ENCODE measurements at places on chromosomes 3 and 15.

DNA sequence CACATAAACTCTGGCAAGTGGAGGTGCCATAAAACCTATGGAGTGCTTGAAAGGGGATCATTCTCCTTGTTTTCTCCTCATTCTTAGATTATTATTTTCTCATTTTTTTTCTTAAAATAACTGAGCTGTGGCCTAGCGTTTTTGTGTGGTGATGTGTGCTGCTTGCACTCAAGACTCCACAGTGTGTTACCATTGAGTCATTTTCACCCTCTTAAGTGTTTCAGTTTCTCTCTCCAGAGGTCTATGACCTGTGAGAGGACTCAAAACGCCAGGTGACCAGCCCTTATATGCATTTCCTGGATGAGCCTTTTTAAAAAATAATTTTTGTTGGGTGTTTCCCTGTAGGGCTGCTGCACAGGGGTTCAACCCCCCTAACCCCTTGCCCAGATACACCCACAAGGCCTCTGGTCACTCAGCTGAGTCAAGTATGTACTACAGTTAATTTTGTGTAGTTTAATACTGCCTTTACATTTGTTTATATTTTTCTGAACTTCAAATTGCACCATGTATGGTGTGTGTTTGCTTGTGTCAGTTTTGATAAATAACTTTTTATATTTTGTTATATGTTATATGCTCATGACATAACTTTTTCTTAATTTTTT, 15.4 kb upstream of the BTLA start:
- DNase-seq, result no peak

- DNase-seq, result no peak
Observed at GRCh38 chr15:51038162-51038973, 56.3 kb downstream of the TNFAIP8L3 start.

- no peak for DNase-seq
Observed at GRCh38 chr3:13567684-13568514, 19.0 kb downstream of the FBLN2 start.

GRCh38 chr15:57455929-57456328, 79.6 kb downstream of the CGNL1 start:
- DNase-seq, result no peak

DNA sequence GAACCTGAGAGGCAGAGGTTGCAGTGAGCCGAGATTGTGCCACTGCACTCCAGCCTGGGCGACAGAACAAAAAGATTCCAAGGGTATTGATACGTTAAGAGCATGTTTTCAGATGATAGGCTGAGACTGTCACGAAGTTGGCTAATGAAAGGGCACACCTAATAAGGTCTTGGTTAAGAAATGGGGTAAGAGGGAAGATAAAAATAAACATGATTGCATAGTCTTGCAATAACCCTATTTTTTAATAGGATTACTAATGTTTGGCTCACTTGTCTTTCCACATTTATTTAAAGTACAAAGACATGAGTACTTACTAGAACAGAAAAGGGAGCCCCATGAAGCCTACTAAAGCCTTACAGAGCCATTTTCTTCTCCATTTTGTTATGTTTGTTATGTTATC, 109.0 kb downstream of the FRMD4B start:
- DNase-seq, result no peak

DNA sequence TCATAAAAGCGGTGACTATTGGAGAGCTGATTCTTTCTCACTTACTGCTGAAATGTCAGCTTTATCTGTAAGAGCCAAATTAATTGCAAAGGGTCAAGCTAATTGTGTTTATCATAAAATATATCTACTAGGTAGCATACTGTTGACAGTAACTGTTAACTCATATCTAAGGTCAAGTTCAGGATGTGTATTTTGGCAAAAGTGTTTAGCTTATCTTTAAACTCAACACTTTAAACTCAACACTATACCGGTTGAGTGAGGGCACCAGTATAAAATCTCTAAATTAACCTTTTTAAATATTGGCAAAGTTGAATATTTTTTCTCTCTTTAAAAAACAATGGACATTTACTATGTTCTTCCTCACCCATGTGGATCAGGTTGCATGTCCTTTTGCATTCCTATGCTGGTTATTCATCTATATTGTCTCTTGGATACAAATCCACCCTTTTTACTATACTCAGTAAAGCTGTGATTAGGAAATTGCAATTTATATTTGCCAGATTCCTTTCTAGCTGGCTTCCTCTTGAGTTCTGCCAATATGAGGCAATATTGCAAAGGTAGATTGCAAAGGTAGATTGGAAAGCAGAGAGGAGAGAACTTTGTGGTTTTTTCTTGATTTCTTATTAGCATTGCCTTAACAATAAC, 344.6 kb upstream of the DCBLD2 start:
- no peak for DNase-seq

DNA sequence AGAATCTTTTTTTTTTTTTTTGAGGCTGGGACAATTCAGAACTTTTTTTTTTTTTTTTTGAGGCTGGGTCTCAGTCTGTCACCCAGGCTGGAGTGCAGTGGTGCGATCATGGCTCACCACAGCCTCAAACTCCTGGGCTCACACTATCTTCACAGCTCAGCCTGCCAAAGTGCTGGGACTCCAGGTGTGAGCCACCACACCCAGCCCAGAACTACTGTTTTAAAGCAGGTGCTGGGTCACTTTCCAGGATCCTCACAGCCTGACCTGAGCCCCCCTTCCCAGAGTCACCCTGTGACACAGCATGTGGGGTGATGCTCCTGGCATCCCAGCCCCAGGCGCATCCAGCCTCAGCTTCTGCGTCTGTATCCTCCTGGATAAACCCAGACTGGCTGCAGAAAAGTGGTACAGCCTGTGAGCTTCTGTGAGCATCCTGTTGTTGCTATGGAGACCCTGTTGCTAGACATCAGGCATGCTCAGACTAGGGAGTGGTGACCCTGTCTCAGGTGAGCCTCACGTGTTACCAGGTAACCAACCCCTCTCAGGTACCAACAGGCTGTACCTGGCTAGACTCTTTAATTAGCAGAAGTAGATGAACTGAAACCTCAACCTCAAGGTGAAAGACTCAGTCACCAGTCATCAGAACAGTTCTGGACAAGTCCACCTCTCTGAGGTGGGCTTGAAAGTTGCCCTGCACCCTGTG, 15.0 kb downstream of the KLF13 start:
- DNase-seq, result no peak

DNA sequence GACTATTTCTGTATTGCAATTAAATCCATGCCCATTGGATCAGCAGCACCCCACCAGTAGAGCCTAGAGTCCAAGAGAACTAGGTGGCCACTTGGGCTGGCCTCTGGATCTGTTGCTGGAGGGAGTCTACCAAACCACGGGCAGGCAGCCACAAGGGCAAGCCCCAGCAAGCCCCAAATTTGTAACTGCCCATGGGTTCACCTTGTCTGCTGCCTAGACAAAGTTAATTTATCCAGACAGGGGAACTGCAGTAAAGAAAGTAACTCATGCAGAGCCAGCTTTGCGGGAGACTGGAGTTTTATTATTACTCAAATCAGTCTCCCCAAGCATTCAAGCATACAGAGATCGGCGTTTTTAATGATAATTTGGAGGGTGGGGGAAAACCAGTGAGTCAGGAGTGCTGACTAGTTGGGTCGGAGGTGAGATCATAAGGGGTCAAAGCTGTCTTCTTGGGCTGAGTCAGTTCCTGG, 74.0 kb upstream of the TERB2 start:
- no peak for DNase-seq

GRCh38 chr3:148615382-148615781, 82.3 kb upstream of the AGTR1 start:
- no peak for DNase-seq

DNA sequence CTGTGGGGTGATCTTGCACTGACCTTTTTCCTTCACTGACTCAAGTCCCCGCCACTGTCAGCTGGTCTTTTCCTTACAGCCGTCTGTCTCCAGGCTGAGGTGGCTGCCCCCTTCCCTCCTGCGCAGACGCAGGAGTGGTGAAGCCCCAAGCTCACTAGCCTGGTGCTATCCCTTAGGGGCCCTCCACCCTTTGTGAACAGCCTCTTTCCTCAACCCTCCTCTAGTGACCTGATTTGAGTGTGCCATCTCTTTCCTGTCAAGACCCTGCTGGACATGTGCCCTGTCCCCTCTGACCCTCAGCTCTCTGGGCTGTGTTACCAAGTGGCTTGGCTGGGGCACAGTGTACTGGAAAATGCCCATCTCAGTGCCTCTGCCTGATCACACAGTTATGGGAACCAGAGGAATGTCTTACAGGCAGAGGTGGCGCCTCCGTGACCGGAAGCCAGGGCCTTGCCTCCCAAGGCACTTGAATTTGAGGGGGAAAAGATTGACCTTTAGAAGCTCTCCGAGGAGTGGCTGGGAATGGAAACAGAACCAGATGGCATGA, 8.7 kb downstream of the KBTBD13 start:
- peak; percentile 45 for DNase-seq

DNA sequence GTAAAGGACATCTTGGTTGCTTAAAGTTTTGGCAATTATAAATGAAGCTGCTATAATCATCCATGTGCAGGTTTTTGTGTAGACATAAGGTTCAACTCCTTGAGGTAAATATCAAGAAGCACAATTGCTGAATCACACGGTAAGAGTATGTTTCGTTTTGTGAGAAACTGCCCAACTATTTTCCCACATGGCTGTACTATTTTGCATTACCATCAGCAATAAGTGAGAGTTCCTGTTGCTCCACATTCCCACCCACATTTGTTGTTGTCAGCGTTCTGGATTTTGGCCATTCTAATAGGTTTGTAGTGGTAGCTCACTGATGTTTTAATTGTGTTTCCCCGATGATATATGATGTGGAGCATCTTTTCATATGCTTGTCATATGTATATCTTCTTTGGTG, 118.5 kb upstream of the KCNMB2 start:
- DNase-seq, result no peak

DNA sequence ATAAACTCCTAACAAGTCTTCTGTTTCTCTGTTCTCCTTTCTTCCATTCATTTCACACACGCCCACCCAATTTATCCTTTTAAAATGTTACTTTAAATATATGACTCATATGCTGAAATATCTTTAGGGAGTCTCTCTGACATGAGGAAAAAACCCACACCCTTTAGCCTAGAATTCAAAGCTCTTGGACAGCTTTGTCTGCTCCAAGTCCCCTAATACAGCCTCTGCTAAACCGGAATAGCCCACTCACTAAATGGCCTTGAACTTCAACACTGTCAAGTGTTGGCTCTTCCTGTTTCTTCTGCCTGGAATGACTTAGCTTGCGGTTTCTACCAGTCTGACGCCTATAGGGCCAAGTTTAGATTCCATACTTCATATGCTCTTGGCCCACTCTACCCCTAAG, 3.3 kb upstream of the CD96 start:
- DNase-seq, result no peak

DNA sequence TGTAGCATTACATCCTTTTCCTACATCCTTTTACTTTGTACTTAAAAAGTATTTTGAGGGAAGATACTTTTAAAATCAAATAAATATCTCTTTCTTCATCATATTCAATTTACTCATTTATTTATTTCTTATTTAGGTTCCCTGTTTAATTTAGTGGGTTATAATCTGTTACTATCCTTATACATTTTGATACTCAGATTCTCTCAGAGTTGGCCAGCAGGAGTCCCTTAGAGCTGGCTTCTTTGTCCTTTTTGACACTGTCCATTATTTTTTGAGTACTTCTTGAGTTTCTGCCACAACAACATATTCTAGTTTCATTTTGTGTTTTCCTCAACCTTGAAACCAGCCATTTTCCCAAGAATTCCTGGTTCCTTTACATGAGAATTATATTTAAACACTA, 111.6 kb upstream of the DCBLD2 start:
- no peak for DNase-seq

GRCh38 chr3:49806850-49807249, 3.8 kb downstream of the INKA1 start:
- no peak for DNase-seq

DNA sequence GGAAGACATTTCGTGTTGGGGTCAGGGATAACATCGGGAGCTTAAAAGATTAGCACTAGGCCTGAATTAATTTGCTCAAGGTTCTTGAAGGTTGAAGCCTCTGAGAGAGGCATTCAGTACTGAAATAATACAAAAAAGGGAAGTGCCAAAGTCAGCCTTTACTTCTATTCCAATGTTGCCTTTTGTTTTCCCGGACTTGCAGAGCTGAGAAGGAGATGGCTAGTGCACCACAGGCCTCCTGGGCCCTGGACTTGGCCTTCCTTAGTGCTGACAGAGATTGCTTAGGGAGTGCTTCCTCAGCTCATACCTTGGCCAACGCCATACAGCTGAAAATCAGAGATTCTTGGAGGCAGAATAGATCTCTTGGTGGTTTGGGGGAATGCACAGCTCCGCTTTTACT, 333.6 kb upstream of the TBL1XR1 start:
- no peak for DNase-seq

- DNase-seq, result no peak
Observed at GRCh38 chr3:184259396-184259877, 1.9 kb downstream of the CAMK2N2 start.

- no peak for DNase-seq
Observed at GRCh38 chr3:27880969-27881892, 159.1 kb upstream of the EOMES start.

GRCh38 chr3:88142094-88142624, 7.6 kb upstream of the C3orf38 start:
- no peak for DNase-seq

- no peak for DNase-seq
Observed at GRCh38 chr15:25847051-25847450, 16.1 kb downstream of the ATP10A start.
